DMS79 (cell line): ENCODE measurements at places on chromosomes 3 and 15.
A peak's percentile ranks its signal among the peaks of the same experiment; 100 is the strongest.

GRCh38 chr3:12830785-12831156 lies 10.6 kb downstream of the RPL32 start:
- no peak for DNase-seq

GRCh38 chr3:29581311-29581710 lies 300.4 kb downstream of the RBMS3 start:
- DNase-seq: no peak

DNA sequence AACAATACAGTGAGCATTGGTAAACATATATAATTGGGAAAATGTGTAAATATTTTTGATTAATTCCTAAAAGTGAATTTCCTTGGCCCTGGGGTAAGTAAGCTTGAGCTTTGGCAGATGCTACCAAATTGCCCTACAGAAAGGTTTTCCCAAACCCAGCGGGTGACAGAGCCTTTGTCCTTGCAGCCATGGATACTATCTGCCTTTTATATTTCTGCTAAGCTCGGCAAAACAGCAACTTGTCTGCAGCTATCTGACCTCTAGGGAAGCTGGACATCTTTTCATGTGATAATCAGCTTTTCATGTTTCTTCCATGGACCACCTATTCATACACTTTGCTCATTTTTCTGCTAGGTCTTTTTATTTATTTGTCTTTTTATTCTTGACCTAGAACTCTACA lies 64.7 kb upstream of the SEC22A start:
- no peak for DNase-seq

- DNase-seq: no peak
Observed at GRCh38 chr3:172538368-172539151, 15.3 kb upstream of the TNFSF10 start.

GRCh38 chr3:159458982-159459381 lies 529.7 kb upstream of the IL12A start:
- no peak for DNase-seq

DNA sequence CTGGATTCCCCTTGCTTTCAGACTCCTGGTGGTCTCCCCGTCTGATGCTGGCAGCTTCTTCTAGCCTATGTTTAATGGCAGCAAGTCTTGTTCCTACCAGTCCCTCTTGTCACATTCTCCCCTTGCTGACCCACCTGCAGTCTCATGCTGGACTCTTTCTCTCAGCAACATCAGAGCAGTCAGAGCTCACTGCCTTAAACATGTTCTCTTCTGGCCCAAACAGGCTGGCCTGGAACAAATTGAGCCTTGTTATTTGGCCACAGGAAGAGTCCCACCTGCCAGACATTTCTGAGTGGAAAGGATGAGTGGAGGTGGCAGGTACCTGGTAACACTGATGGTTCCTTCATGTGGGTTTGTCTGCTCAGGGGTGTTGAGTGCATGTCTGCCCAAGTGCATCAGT lies 59.2 kb upstream of the APEH start:
- DNase-seq: no peak

GRCh38 chr3:105365391-105366325 lies 1.1 kb upstream of the ALCAM start:
- no peak for DNase-seq

DNA sequence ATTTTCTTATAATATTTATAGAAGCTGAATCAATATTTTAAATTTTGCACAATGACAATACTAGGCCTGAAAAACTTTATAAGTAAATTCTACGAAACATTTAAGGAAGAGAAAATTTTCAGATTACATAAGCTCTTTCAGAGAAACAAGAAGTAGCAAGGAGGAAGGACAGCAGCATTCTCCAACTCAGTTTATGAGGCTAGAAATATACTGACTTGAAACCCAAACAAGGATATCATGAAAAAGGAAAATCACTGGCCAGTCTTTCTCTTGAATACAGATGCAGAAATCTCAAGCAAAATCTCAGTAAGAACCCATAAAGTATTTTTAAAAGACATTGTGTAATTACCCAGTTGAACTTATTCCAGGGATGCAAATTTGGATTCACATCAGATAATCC lies 121.3 kb downstream of the STAC start:
- DNase-seq: no peak

DNA sequence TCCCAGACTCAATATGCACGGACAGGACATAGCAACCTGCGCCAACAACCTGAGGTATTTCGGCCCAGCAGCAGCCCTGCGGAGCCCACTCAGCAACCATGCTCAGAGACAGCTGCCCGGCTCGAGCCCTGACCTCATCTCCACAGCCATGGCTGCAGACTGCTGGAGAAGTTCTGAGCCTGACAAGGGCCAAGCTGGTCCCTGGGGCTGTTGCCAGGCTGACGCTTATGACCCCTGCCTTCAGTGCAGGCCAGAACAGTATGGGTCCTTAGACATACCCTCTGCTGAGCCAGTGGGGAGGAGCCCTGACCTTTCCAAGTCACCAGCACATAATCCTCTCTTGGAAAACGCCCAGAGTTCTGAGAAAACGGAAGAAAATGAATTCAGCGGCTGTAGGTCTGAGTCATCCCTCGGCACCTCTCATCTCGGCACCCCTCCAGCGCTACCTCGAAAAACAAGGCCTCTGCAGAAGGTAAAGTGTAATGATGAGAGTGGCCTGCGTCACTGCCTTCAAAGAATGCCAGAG lies 25.5 kb downstream of the TMEM41A start:
- DNase-seq: no peak

- DNase-seq: no peak
Observed at GRCh38 chr3:149055575-149055974, 30.8 kb downstream of the HLTF start.

DNA sequence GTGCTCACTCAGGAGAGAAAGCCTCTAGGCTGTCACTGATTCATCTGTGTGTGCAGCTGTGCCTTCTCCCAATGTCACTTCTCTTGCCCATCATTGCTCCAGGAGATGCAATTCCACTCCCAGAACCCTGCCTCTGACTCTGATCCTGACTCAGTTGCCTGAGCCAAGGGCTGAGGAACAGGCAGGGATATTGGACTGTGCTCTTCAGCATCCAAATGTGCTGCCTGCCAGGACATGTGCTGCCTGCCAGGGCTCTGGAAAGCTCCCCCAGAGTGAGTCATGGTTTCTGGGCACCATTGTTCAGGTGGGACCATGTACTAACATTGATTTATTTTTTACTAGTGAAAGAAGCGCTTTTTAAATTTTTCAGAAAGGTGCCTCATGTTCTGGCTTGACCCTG lies 71.0 kb downstream of the TRIM42 start:
- DNase-seq: no peak

DNA sequence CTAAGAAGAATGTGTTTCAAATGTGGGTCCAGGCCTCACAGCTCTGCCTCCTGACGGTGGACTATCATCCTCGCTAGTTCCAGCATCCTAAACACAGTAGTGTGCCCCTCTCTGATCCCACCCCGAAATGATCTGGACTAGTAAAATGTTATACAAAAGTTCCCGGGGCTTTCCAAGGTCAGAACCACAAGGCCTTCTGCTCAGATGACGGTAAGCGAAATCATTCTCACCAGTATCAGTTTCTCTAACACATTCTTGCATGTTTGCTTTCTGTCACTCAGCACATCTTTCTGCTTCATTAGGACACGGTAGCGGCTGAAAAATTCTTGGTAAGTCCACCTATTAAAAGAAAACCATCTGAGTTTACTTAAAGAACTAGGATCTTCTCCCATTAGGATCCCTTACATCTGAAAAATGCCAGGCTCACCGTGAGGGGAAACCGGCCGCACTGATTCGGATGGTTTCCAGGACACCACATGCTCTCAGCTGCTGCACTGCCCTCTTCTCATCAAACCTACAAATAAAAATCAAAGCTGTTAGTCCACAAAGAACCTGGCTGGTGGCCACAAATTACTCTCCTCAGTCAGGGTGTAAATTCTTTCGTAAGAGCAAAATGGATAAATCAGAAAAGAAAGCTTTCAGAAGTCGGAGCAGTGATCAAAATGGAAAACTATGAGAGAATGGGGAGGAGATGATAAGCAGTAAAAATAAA lies 83.9 kb upstream of the MYO5C start:
- no peak for DNase-seq

DNA sequence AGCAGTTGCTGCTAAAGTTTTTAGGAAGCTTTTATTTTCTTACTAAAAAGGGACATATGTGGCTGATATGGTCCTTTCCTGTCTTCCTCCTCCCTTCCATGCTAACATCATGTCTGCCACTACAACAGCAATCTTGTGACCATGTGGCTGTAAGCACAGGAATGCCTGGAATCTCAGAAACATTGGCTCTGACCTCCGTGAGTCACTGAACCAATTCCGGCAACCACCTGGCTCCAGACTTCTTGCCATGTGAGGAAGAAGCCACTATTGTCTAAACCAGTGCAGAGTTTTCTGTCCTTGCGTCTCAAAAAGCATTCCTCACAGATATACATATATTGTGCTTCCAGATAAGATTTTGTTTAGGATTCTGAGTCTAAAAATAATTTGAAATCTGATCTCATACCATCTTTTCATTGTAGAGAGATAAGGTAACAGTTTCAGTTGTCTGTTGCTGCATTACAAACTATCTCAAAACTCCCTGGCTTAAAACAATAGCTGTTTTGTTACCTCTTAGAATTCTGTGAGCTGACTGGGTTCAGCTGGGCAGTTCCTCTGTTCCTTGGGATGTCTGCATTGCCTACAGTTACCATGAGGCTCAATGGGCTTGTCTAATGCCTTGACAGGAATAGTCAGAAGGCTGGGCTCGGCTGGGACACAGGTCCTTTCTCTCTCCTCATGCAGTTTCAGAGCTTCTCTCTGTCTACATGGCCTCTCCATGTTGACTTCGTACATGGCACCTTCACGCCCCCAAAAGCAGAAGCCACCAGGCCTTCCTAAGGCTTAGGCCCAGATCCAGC lies 77.3 kb upstream of the MAGI1 start:
- no peak for DNase-seq

- DNase-seq: peak; percentile 48
Observed at GRCh38 chr15:31263751-31264558, 62.7 kb upstream of the KLF13 start.

GRCh38 chr3:38533285-38533976 lies 37.3 kb downstream of the EXOG start:
- no peak for DNase-seq

DNA sequence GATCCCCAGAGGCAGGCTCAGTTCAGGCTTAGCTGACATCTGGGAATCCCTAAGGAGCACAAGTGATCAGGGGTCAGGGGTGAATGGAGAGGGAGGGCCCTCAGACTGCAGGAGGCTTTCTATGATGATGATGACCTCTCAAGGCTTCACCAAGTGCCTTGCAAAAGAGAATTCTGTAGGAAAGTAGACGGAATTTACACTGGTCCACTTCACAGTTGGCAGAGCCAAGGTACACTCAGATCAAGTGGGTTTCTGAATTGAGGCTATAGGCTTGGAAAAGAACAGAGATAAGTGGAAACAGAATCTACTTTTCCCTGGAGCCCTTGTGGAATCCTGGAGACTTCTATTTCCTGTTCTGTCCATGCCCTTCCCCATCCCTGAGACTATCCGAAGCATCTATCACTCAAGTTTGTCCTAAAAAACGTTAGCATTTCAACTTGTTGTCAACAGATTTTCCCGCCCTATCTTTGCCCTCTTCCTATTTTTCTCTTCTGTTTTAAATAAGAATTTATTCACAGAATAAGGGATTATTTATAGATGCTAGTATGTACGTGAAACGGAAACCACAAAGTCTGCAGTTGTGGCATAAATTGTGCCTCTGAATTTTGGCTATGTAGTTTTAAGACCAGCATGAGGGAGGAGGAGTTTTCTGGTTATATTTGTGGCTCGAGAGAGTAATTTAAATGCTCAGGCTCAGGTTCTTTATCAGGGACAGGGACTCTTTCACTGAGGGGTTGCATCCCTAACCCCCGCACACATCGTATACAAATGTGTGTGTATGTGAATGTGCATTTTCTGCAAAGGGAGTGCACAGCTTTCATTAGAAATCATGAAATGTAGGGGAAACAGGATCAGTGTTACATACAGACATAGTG lies 12.8 kb downstream of the GCSAM start:
- DNase-seq: no peak

DNA sequence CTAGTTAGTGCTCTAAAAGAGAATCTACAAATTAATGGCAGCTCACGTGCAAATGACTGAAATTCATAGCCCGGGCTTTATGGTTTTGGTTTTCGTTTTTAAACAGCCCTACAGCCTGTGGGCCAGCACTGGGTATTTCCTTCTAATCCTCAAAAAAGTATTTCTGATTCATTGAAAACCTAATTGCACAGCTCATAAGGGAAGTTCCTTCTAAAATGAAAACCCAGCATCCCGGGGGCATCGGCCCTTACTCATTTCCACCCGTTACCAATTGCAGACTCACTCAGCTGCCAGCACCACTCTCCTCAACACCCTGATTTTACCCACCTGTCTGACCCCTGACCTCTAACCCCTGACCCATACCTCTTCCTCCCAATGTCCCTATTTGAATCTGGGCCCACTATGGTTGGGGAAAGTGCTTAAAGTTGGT lies 59.5 kb upstream of the ZNF148 start:
- DNase-seq: no peak

- no peak for DNase-seq
Observed at GRCh38 chr3:190533511-190534281, 19.8 kb downstream of the IL1RAP start.

DNA sequence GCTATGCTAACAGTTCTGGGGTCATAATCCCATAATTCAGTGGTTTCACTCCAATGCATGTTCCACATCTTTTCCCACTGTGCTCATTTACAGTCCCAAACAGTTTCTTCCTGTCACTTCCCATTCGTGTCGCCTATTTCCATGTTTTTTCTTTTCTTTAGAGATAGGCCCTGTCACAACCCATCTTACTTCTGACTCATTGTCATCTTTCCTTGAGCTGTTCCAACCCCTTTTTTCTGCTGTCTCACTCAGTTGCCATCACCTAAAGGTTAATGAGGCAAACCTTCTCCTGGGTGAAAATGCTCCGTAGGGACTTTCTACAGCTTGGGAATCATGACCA lies 814.5 kb downstream of the VGLL3 start:
- DNase-seq: no peak

DNA sequence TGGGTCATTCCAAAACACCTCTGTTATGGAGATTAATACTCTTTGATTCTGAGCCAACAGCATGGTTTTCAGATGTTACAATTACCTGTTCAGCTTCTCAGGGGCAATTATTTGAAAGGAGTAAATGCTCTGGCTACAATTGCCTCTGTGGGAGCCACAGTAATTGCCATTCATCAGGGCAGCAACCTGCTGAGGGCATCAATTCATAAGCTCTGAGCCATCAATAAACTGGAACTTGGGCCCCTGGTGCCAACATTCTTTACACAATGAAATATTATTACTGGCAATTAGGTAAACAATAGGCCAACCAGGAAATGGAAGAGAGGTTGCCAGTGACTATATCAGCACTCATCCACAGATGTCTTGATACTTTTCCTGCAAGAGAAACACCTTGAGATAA lies 660.8 kb downstream of the MECOM start:
- DNase-seq: no peak

GRCh38 chr15:97817276-97817890 lies 143.1 kb upstream of the ARRDC4 start:
- no peak for DNase-seq

DNA sequence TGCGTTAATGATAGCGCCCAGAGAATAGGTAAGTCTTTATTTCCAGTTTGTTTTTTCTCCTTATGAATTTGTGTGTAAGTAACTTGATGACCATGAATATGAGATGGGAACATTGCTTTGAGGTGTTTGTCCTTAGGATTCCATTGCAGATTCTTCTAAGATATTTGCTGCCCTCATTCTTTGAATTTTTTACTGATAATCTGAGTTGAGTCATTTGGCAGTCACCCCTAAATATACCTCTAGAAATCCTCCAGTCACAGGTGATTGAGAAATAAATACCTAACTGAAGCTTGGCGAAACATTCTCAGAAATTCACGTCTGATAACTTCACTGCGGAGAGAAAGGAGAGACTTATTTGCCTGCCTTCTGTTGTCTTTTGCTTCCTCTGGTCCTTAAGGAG lies 345.5 kb downstream of the SQOR start:
- DNase-seq: no peak
